ENCODE measurements at places on chromosomes 12 and 14. TPM values are rescaled to one million over a fixed set of nuclear protein-coding genes. Genes with fewer than 3 reads are reported as not detected.

DNA sequence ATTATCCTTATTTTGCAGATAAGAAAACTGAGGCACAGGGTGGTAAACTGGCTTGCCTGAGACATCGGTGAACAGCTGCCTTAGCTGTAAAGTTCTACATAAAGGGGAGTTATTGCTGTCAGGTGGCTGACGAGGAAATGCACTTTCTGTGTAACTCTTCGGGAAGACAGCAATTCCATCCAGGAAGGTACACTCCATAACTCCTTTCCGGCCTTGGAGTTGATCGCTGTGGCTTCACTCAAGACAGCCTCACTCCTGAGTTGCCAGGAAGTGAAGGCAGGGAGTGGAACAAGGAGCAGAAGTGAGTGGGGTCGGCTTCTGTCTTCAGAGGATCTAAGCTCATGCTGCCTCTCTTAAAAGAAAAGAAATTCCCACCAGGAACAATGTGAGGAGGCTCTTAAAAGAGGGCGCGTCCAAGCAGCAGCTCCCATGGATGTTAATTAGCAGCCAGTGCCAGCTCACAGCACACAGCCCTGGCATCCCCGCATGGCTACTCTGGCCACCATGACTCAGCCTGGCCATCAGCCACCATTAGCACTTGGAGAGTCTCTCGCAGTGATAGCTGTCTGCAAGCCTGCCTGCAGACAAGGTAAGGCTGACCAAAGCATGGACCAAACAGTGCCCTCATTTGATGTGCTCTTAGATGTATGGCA, 60.3 kb downstream of the NUAK1 start:
- no peak for DNase-seq

- DNase-seq = no peak
These were observed 37.5 kb downstream of the GPR68 start for GRCh38 chr14:91207008-91207407.

- no peak for DNase-seq
These were observed 44.6 kb upstream of the CNTN1 start for GRCh38 chr12:40647651-40648050.

GRCh38 chr14:102966681-102967505, 44.4 kb downstream of the AMN start:
- DNase-seq = no peak

DNA sequence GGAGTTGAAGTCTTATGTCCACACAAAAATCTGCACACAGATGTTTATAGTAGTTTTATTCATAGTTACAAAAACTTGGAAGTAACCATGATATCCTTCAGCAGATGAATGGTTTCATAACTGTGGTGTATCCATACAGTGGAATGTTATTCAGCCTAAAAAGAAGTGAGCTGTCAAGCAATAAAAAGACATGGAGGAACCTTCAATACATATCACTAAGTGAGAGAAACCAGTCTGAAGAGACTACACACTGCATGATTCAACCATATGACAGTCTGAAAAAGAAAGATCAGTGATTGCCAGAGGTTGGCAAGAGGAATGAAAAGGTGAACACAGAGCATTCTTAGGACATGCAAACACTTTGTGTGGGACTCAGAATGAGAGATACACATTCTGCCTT, 18.6 kb upstream of the IFNG start:
- DNase-seq = no peak

DNA sequence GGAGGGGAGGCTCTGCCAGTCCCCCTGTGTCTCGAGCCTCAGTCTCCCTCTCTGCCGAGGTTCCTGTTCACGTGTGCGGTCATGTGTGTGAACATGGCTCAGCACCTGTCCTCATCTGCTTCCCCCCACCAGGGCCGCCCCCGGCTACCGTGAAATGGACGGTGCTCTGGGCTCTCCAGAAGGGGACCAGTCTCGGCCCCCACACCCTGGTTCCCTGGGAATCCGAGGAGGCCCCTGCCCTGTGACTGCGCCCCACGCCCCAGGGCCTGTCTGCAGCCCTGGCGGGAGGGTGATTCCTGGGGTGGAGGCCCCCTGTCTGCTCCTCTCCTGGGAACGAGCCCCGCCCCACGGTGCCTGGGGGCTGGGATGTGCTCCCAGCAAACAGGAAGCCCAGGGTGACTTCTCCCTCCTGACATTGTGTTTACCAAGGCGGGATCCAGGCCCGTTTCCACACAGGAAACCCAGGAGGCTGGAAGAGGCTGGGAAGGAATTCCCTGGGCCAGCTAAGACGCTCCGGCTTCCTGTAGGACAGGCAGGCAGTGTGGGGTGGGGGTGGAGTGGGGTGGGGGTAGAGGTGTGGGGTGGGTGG, 46.6 kb downstream of the KIF26A start:
- DNase-seq = no peak

- no peak for DNase-seq
These were observed 196.2 kb upstream of the FOXG1 start for GRCh38 chr14:28570391-28570790.

- DNase-seq = no peak
These were observed 636.4 kb downstream of the SLC6A15 start for GRCh38 chr12:84276215-84276614.

GRCh38 chr12:72738811-72739210, 466.6 kb downstream of the TRHDE start:
- DNase-seq = no peak

DNA sequence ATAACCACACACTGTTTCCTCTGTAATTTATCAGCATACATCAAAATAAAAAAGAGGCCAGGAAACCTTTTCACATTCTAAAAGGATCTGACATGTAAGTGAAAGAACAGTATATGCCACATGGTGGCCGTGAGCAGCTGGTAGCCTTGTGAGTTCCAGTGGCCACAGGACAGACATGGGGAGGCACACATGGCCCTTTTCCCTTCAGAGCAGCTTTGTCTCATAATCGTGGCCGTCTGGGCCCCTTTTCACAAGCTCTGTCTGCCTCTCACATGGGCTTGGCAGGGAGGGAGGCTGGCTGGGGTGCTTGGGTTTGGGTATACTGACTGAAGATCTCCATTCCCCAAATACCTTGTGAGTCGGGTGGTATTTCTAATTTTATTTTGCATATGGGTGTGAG, 1.5 kb upstream of the ZDHHC22 start:
- DNase-seq = no peak

DNA sequence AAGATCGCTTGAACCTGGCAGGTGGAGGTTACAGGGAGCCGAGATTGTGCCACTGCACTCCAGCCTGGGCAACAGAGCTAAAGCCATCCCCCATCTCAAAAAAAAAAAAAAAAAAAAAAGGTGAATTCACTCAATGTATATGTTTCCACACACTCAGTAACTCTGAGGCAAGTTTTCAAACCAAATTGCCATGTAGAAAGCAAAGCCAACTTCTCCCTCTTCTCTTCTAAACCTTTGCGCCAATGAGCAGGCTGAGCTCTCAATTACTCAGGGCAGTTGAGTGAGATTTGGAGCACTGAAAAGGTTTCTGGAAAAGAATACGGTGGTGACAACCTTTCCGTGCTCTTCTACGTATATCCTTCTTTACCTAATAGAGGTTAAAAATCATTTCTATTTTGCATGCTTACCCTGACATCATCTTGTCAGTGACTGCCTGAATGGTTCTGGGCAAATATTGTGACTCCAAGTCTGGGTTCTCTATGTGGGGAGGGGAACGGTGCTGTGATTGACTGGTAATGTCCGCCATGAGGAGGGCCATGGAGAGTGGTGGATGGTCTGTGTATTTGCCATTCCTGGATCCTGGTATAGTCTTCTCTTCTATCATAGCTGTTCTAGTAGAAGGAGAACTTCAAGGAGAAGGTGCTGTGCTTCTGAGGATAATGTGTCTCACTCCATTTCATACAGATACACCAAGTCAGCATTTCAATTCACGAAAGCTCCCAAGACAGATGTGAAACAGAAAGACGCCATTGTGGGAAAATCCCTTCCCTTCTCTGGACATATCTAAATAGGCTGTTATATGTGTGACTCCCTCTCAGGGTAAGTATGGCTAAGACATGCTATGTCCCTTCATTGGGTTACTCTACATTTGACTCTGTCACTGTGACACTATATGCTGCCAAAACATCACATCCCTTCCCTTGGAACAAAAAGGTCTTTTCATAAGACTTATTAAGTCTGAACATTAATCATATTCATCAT, 46.2 kb upstream of the MED13L start:
- DNase-seq = no peak

GRCh38 chr12:64072916-64073575, 149.1 kb downstream of the KICS2 start:
- no peak for DNase-seq

GRCh38 chr12:13099066-13099843, 4.2 kb downstream of the GSG1 start:
- DNase-seq = no peak

DNA sequence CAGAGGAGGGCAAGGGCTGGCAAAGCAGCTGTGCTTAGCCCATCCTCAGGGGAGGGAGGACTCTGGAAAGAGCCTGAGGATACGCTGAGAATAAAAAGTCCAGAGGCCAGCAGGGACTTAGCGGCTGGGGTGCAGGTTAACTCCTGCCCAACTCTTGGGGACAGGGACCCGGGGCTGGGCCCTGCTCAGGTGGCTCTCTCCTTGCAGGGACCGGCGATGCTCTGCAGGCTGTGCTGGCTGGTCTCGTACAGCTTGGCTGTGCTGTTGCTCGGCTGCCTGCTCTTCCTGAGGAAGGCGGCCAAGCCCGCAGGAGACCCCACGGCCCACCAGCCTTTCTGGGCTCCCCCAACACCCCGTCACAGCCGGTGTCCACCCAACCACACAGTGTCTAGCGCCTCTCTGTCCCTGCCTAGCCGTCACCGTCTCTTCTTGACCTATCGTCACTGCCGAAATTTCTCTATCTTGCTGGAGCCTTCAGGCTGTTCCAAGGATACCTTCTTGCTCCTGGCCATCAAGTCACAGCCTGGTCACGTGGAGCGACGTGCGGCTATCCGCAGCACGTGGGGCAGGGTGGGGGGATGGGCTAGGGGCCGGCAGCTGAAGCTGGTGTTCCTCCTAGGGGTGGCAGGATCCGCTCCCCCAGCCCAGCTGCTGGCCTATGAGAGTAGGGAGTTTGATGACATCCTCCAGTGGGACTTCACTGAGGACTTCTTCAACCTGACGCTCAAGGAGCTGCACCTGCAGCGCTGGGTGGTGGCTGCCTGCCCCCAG, 2.8 kb downstream of the B3GNT4 start:
- no peak for DNase-seq

The DEPDC4 gene
- not detected for total RNA-seq

GRCh38 chr14:103136388-103137271, 13.4 kb downstream of the TNFAIP2 start:
- no peak for DNase-seq

DNA sequence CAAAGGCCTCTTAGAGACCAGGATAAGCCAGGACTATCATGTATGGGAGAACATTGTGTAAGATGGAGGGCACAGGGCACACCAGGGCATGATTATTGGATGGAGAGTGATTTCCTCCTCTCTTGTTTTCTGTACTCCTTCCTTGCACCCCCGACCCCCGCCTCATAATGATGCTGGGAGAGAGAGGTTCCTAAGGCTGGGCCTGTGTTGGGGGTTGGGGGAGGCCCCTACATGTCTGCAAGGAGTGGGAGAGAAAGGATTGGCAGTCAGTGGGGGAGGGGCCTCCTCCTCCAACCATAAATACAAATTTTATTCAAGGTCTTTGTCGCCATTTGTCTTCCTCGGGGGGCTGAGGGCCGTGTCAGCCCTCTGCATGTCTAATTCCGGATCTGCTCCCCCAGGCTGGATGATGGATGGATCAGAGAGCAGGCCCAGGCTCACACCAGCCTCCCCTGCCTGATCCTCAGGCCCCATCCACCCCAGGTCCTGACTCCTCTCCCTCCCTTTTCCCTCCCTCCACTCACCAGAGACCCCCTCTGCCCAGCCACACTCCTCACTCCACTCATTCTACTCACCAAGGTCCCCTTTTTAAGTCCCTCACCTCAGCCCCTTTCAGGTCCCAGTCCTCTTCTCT, 2.0 kb upstream of the C1QL4 start:
- DNase-seq = no peak

The MIP gene
- not detected for total RNA-seq

The OTOGL gene
- total RNA-seq = 0.19 TPM

The RPGRIP1 gene
- total RNA-seq = 0.79 TPM

The REM2 gene
- total RNA-seq = 3.3 TPM

The AMN gene
- total RNA-seq = 0.72 TPM

DNA sequence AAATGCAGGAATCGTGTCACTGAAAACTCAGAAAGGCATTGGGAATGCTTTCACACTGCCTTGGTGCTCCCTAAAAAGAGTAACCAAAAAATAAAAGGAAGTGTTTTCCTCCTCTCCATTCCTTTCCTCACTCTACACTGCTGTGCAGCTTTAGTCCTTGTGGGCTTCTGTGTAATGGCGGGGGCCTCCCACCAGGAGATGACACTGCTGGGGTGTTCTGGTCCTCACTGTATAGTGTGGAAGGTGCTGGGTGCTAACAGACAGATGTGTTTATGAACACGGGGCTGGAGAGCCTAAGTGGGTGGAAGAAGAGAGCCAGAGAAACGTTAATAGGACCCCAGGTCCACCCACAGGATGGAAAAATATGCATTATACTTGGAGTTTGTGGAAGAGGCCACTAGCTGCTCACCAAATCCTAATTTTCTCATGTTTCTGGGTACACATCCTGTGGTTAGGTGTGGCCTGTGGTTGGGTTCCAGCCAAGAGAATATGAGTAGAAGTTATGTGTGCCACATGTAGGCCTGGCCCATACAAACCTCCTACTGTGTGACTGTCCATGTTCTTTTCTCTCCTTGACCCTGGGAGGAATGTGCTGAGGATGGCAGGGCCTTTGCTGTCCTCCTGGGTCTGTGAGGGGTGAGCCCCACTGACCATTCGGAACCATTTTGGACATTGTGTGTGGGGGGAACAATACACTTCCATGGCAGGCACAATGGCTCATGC, 14.0 kb upstream of the C1S start:
- DNase-seq = no peak

- peak; percentile 8 for DNase-seq
These were observed 373.9 kb downstream of the ALG10 start for GRCh38 chr12:34396006-34396860.

DNA sequence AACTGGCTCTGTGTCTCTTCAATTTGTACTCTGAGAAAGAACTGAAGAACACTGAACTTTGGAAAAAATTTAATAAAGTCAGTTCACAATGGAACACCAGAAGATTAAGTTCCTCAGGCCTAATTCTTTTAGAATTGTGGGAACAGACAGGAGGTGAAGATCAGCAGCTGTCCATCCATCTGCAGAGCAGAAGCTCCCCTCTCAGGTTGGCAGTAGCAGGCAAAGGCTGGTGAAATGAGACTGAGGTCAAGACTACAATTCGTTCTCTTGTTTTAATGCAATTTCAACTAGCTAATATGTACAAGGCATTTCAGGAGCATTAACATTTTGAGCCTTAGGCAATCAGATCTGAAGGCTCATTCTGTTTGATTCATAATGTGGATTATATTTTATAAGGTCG, 10.3 kb upstream of the TRHDE start:
- no peak for DNase-seq

DNA sequence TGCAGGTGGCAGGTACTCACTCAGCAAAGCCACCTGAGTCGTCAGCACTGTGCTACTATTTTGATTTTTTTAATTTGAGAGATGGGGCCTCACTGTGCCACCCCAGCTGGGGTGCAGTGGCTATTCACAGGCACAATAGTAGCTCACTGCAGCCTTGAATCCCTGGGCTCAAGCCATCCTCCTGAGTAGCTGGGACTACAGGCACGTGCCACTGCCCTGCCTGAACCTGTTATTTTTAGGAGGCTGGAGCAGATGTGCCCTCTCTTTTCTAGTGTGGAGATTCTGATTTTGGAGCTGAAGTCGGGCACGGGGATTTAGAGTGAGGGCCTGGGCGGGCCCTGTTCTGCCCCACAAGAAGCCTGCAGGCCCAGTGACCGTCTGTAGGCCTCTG, 17.3 kb downstream of the SLC25A47 start:
- peak; percentile 20 for DNase-seq

Measured in omental fat pad (tissue), 4 donors.